ENCODE measurements at places on chromosomes 3 and 15. TPM values are rescaled to one million over a fixed set of nuclear protein-coding genes. Genes with fewer than 3 reads are reported as not detected.

The SEC62 gene
- 38.1 TPM for total RNA-seq

The AMT gene
- total RNA-seq = 6.1 TPM

The CHL1 gene
- total RNA-seq = 25.8 TPM

The CKMT1B gene
- 29.7 TPM for total RNA-seq

The EPHA3 gene
- total RNA-seq = 24.1 TPM

The PLA2G4D gene
- total RNA-seq = 26.5 TPM

The CLDN18 gene
- not detected for total RNA-seq

The SMAD3 gene
- total RNA-seq = 53.5 TPM

DNA sequence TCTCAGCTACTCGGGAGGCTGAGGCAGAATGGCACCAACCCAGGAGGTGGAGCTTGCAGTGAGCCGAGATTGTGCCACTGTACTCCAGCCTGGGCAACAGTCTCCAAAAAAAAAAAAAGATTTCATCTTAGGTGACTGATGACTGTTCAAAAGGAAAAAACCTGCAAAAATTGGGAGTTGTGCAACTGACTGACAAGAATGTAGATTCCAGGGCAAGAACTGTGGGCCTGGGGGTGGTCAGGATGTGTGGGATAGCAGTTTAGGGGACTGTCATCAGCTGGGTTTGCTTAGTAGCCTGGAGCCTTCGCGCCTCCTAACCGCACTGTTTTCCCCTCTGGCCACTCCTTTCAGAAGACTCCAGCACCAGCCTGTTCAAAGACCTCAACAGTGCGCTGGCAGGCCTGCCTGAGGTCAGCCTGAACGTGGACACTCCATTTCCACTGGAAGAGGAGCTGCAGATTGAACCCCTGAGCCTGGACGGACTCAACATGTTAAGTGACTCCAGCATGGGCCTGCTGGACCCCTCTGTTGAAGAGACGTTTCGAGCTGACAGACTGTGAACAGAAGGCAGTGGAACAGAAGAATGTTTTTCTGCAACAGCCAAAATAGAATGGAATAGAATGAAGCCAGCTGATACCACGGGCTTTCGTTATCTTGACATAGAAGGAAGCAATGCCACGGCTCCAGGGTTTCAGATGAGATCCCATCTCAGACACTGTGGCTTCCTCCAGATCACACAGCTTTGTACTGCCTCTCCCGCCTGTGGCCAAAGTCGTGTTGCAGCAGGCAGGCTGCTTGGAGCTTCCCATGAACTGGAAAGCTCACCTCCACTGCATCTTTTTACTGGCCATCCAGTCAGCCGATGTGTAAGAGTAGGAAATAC is 75.3 kb upstream of the BLM start:
- no peak overlapping the region for H3K4me3 ChIP-seq
- H3K27me3 ChIP-seq = no peaks in the 10 kb centered on the region

- DNase-seq = no peak
- H3K4me3 ChIP-seq = no peak overlapping the region
- no peaks in the 10 kb centered on the region for H3K36me3 ChIP-seq
- H3K27ac ChIP-seq = no peak overlapping the region
- no peaks in the 10 kb centered on the region for H3K4me1 ChIP-seq
- no peaks in the 10 kb centered on the region for H3K27me3 ChIP-seq
Observed at GRCh38 chr3:23292432-23292831, 89.3 kb downstream of the UBE2E2 start.

GRCh38 chr3:53202331-53203015 is 41.5 kb downstream of the PRKCD start:
- no peak overlapping the region for H3K4me3 ChIP-seq
- no peak overlapping the region for H3K27ac ChIP-seq
- DNase-seq = no peak
- no peaks in the 10 kb centered on the region for H3K27me3 ChIP-seq

DNA sequence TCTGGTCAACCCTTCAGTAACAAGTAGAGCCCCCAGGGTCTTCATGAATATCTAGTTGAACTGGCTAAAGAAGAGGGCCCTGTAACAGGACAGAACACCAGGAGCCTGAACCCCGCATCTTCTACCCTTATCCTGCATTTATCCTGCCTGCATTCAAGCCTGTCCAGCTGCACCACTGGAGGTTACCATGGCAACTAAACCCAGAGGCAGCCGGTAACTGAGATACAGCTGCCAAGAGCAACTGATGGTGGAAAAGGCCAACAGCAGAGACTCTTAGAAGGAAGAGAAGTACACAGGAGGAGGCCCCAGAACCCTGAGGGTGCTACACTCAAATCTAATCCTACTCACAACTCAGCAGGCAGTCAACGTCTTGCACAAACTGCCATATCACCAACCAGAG is 3.7 kb upstream of the PRKAR2A start:
- H3K4me1 ChIP-seq = peaks cover 11% of the 10 kb centered on the region
- H3K27me3 ChIP-seq = no peaks in the 10 kb centered on the region
- no peak overlapping the region for H3K4me3 ChIP-seq
- DNase-seq = no peak
- no peak overlapping the region for H3K27ac ChIP-seq

- no peak overlapping the region for H3K27ac ChIP-seq
- H3K4me1 ChIP-seq = no peaks in the 10 kb centered on the region
- no peak for DNase-seq
Observed at GRCh38 chr15:61376961-61377360, 147.9 kb upstream of the RORA start.

DNA sequence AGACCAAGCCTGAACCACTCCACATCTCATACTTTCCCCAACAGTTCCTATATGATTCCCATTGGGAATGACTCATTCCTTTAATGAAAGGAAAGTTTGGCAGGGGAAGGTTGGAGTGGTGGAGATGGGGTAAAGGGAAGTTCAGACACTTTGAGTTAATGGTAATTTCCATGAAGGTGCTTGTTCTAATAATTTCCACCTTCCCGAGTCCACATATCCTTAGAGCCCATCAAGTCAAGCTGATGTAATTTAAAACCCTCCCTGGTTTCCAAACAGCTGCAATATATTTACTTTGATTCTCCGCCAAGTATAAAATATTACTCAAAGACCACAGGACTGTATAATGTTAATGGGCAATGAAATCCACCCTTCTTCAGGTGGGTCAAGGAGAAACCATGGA is 95.0 kb upstream of the GALNT15 start:
- no peaks in the 10 kb centered on the region for H3K27me3 ChIP-seq
- no peaks in the 10 kb centered on the region for H3K36me3 ChIP-seq
- no peaks in the 10 kb centered on the region for H3K4me1 ChIP-seq
- no peak for DNase-seq

DNA sequence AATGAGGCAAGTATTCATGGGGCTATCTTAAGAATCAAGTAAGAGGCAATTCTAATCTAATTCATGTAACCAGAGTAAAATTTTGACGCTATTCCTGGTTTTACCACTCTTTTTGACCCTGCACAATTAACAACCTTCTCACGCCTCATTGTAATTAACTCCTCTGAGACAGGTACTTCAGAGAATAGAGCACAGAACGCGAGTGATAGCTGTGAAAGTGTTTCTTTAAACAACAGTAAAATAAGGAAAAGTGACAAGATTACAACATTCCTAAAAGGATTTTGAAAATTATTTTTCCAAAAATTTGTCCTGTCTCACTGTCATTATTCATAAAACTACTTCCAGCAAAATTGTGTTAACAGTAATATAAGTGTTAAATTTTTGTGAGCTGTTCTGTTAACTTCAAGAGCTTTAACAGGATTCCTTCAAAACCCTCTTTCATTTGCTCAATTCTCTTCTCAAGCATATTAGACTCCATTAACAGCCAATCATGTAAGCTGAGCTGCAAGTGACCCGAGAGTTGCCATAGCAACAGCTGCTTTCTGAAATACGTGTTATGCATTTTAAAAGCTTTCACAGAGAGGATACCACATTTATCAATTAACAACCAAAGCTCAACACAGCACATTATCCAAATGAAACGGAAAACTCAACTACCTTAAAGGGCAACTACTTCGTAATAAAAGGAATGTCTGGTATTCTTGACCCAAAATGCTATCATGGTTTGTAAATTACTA is 93.1 kb downstream of the STAG1 start:
- no peaks in the 10 kb centered on the region for H3K36me3 ChIP-seq
- DNase-seq = no peak
- H3K27ac ChIP-seq = no peak overlapping the region
- H3K27me3 ChIP-seq = no peaks in the 10 kb centered on the region

GRCh38 chr15:74777769-74778598 is 3.9 kb upstream of the CSK start:
- H3K4me3 ChIP-seq = no peak overlapping the region
- peaks cover 44% of the 10 kb centered on the region for H3K4me1 ChIP-seq
- no peaks in the 10 kb centered on the region for H3K27me3 ChIP-seq
- H3K27ac ChIP-seq = no peak overlapping the region

DNA sequence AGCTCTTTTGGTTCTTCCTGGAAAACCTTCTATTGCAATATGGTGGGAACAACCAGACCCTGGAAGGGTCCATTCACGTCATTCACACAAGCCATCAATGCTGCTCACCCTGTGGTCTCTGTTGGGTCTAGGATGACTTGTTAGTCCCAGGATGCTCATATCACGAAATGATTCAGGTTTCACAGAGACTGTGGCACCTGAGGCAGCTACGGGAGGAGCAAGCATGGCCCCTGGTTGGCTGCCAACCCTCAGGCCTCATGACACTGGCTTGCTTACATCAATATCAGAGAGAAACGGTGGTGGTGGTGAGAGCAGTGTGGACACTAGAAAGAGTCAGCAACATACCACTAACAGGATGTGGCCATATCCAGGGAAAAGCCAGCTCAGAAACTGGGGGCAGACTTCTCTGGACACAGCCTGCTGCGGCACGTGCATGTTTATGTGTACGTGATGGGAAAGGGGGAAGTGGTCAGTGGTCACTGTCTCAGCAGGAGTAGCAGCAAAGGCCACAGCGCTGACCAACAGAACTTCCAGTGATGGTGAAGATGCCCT is 208.9 kb upstream of the ST8SIA2 start:
- no peak overlapping the region for H3K4me3 ChIP-seq
- no peaks in the 10 kb centered on the region for H3K27me3 ChIP-seq

DNA sequence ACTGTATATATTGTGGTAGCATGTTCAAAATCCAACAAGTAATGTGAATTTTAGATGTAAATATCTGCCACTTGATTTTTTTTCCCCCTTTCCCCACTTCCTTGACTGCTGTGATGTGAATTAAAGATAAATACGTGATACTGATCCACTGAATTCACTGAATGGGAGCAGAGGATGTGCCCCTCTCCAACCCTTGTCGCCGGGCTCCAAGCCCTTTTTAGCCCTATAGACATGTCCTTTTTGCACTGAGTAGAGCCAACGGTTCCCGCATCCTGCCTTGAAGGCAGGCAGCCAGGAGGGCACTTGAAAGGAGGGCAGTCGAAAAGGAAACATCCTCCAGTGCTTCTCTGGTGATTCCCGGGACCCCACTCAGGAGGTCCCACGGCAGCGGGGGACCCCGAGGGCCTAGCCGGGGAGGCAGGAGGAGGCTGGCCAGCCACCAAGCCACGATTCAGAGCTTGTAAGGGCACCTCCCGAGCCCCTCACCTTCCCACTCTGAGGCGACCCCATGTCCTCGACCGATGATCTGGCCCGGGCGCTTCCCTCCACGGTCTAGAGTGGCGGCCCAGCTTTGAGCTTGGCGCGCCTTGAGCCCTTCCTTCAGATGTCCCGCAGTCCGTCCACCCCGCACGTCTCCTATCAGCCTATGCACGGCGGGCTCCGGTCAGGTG is 901 bp upstream of the MANF start:
- H3K27ac ChIP-seq = peak overlapping the region; percentile 73
- H3K27me3 ChIP-seq = no peaks in the 10 kb centered on the region
- DNase-seq = no peak
- H3K4me1 ChIP-seq = peaks cover 48% of the 10 kb centered on the region

- H3K4me3 ChIP-seq = no peak overlapping the region
- no peaks in the 10 kb centered on the region for H3K36me3 ChIP-seq
- no peaks in the 10 kb centered on the region for H3K4me1 ChIP-seq
- H3K27me3 ChIP-seq = no peaks in the 10 kb centered on the region
- no peak overlapping the region for H3K27ac ChIP-seq
Observed at GRCh38 chr3:33926998-33927605, 128.7 kb downstream of the PDCD6IP start.

Data from vagina (tissue), 2 donors.